Stimulated activated naive CD4-positive, alpha-beta T cell (primary cell): ENCODE measurements at places on chromosomes 11 and 22.

DNA sequence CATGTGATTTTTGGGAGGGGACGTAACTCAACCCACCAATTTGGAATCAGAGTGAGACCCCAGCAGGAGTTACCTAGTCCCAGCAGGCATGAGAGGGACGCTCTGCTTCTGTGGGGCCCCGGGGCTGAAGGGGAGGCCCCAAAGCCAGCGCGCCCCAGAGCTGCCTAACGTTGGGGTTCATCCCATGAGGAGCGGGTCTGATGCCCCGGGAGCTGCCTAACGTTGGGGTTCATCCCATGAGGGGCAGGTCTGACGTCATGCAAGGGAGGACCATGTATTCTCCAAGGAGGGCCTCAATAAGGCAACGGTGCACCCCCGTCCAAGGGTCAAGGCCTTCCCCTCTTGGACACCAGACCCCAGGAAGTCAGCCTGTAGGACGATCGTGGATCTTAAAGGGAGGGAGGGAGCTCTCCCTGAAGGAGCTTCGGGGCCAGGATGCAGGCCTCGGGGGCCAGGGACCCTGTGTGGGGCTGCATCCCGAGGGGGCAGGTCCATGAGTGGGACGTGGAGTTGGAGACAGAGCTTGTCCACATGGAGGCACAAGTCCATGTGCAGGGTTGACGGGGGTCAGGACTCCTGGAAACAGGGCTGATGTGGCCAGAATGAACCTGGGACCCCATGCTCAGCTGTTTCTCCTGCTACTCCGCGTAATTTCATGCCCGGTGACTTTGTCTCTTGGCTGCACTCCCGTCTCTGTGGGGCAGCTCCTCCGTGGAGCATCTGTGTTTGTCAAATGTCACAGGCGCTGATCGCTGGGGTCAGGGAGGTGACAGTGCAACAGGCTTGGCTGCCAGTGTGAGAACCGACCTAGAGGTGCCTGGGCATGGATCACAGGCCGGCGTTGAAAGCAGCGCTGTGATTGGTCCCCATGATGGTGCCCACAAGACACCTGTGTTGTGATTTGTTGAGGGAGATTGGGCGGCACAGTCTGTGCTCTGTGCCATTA is 1029.1 kb downstream of the BRD1 start:
- no peak for DNase-seq

GRCh38 chr11:63017306-63017974 is 1.8 kb upstream of the SLC22A8 start:
- DNase-seq, result no peak

DNA sequence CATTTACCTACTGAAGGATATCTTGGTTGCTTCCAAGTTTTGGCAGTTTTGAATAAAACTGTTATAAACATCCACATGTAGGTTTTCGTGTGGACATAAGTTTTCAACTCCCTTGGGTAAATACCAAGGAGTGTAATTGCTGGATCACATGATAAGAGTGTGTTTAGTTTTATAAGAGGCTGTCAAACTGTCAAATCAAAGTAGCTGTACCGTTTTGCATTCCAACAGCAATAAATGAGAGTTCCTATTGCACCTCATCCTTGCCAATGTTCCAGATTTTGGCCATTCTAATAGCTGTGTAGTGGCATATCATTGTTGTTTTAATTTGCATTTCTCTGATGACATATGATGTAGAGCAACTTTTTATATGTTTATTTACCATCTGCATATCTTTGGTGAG is 190.8 kb upstream of the SYN3 start:
- no peak for DNase-seq

DNA sequence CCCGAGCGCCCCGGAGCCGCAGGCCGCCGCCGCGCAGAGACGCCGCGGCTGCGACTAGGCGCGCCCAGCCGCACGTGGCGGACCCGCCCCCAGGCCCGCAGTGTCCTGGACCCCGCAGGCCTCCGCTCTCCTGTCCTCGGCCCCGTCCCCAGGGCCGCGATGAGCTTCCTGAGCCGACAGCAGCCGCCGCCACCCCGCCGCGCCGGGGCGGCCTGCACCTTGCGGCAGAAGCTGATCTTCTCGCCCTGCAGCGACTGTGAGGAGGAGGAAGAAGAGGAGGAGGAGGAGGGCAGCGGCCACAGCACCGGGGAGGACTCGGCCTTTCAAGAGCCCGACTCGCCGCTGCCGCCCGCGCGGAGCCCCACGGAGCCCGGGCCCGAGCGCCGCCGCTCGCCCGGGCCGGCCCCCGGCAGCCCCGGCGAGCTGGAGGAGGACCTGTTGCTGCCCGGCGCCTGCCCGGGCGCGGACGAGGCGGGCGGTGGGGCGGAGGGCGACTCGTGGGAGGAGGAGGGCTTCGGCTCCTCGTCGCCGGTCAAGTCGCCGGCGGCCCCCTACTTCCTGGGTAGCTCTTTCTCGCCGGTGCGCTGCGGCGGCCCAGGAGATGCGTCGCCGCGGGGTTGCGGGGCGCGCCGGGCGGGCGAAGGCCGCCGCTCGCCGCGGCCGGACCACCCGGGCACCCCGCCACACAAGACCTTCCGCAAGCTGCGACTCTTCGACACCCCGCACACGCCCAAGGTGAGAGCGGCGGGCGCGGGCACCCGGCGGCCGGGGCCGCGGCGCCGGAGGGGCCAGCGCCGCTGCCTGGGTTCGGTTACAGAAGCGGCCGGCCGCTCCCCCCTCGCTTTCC is 528 bp downstream of the WEE1 start:
- DNase-seq, result no peak

DNA sequence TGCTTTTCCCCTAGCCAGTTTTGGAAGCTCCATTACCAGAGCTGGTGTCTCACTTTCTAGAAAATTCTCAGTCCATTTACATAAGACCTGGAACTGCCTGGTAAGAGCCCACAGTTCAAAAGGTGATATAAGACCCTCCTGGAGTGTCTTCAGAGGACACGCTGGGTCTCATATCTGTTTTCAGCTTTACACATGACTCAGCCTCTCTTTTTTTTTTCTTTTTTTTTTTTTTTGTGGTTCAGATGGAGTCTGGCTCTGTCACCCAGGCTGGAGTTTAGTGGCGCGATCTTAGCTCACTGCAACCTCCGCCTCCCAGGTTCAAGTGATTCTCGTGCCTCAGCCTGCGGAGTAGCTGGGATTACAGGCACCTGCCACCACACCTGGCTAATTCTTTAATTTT is 30.7 kb downstream of the WEE1 start:
- DNase-seq, result no peak

DNA sequence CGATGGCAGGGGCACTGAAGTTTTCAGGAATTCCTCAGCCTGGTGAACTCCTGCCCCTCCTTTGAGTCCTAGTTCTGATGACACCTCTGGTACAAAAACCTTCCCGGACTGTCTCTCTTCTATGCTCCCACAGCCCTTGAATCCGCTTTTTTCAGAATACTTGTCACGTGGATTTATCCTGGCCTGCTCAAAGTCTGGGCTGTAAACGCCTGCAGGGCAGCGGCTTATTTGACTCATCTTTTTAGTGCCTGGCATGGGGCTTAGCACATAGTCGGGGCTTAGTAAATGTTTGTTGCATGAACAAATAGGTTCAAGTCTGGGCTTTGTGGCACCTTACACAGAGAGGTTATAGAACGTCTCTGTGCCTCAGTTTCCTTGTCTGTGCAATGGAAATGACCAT is 13.4 kb upstream of the KCNJ11 start:
- no peak for DNase-seq

GRCh38 chr11:87456499-87456898 is 418.8 kb downstream of the TMEM135 start:
- DNase-seq, result no peak

DNA sequence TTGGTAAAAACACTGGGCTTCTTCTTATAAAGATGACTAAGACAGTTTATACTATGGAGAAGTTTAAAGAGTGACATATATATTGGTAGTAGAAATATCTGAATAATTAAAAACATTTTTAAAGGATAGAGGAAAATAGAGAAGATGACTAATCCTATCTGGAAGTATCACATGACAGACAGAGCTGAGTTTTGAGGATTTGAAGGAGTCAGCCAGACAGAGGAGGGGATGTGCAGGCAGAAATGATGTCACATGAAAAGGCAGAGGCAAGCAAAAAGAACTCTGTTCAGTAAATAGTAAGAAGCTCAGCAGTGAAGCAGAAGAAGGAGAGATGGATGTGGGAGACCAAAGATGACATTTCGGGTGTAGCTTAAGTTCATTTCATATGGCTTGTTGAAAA is 1.6 kb downstream of the OR10A2 start:
- no peak for DNase-seq

DNA sequence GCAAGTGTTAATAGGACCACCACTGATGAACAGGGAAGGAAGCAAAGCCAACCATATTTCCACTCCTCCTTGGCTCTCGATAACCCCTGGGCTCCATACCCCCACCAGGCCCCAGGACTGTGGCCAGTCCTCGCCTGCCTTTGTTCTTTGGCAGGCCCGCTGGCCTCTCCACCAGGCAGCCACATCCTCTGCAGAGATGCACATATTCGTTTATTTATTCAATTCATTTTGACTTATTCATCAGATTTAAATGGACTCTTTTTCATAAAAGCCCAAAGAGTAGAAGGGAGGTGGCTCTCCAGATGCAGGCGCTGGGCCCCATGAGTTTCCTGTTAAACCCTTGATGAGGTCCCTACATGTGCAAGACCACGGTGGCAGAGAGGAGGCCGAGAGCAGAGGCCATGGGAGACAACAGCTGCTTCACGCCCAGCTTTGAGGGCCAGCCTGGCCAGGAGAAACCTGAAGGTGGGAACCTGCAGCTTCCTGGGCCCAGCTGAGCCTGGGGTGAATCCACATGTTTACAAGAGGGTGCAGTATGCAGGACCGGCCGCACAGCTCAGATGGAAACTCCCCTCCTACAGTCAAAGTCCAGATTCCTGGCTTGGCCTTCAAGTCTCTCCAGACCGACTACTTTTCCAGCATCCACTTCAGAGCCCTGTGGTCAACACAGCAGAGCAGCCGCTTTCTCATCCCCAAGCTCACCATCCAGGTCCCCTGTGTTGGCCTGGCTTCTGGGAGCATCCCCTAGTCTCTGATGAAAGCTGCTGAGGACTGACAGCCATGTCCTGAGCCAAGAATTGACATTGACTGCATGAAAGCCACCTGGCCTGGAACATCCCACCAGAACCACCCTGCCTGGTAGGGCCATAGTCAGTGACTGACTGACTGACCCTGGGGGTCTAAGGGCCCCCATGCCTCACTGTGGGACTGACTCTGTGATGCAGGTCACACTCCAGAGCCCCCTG is 39.7 kb upstream of the CCND1 start:
- no peak for DNase-seq

GRCh38 chr11:43944761-43945311 is 2.4 kb downstream of the C11orf96 start:
- peak; percentile 7 for DNase-seq

- no peak for DNase-seq
These were observed 45.2 kb downstream of the CLPB start for GRCh38 chr11:72389116-72389515.

- DNase-seq, result no peak
These were observed 72.4 kb downstream of the DSCAML1 start for GRCh38 chr11:117724621-117725020.

DNA sequence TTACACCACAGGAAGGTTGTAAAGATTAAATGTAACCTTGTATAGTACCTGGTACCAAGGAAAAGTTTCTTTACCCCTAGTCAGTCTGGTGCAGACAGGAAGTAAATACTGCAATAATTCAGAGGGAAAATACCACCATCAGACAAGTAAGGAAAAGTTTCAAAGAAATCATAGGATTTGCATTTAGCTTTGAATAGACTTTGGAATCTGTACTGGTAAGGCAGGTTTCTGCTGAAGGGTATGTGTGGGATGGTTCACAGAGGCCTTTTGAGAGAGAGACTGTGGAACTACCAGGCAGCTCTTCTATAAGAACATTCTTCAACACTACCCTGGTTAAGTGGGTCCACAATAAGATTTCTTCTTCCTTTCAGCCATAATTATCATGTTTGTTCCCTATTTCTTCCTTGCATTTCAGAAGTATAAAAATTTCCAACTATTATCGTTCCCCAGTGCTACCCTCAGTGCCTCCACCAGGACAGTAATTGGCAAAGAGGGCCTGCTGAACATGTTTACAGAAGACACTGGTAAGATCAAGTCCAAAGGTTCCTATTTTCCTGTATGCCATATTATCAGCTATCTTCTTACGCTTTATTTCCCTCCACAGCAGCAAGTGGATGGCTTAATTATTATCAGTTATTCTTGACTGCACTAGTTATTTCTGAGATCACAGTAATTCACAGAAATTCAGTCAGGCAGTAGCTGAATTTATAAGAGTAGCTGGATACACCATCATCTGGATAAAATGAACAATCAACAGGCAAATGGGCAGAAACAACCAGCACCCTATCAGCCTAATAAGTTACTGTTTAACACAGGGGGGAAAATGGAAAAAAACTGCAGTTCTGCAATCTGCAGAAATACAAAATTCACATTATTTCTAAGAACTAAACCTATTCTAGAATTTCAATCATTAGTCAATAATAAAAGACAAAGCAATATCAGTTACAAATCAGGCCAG is 48.5 kb downstream of the PITPNB start:
- no peak for DNase-seq

DNA sequence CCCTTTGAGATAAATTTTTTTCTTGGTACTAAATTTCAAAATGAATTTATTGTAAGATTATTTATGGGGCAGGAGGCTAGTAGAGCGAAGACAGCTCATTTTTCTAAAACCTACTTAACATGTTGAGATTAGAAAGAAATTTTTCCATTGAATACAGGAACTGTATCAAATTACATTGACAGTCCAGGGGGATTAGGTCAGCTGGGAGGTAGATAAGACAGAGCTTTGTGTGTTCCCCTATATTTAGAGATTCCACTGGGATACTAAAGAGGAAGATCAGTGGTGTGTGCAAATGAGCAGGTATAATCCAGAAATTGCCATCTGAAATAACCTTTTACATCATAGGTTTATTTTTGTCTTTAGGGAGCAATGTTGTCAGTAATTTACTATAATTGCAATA is 32.1 kb downstream of the ENDOD1 start:
- DNase-seq, result no peak

DNA sequence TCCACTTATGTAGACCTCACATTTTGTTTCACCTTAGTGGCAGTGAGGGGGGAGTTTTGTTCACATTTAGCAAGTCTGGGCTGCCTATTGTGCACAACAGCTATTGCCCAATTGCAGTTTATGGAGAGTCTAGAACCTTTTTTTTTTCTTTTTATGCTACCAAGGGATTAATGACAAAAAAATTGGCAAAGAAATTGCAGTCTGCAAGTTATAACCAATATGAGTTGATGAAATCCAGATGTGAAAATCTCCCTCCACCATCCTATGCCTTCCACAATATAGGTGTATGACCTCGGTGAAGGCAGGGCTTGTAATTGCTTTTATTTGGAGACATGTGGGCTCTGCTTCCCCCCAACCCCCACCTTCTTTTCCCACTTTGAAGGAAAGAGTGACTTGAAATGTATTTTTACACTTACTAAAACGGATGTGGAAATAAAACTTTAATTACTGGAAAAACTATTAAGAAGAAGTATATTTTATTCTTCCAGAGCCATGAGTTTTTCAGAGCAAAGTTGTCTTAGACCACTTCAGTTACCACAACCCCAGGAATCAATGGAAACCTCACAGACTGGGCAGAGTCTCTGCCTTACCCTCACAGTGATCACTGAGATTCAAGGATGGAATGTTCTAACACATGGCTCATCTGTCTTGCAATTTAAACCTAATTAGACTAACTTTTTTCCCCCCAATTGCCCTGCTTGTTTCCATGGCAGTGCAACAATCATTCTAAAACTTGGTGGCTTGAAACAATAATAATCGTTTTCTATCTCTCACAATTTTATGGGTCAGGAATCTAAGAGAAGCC is 120.8 kb upstream of the SLC5A12 start:
- no peak for DNase-seq

- no peak for DNase-seq
These were observed 113.7 kb upstream of the BLID start for GRCh38 chr11:122229481-122230384.
